Myocyte (in vitro differentiated cells): ENCODE measurements at places on chromosomes 3 and 15. TPM values are rescaled to one million over a fixed set of nuclear protein-coding genes. Genes with fewer than 3 reads are reported as not detected.

DNA sequence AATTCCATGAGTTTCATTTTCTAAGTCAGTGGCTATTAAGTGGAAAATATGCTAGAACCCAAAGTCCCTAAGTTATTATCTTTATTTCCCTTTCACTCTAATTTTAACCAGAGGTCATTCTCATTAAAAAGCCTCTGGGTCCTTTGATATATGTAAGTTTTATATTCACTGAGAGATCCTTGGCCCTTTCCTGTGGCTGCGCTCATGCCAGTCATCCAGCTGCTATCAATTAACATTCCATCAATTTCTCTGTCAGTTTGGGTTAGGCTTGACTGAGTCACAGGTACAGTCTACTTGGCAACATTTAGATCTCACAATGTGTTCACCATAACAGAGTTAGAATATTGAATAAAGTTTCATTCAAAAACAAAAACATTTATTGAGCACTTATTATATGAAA lies 58.0 kb upstream of the FBN1 start:
- DNase-seq: no peak

- DNase-seq: no peak
Measured at GRCh38 chr3:157300981-157301663, 135.5 kb upstream of the PTX3 start.

XYLB gene
- 1.5 and 1.9 TPM in 2 replicates for total RNA-seq

DNA sequence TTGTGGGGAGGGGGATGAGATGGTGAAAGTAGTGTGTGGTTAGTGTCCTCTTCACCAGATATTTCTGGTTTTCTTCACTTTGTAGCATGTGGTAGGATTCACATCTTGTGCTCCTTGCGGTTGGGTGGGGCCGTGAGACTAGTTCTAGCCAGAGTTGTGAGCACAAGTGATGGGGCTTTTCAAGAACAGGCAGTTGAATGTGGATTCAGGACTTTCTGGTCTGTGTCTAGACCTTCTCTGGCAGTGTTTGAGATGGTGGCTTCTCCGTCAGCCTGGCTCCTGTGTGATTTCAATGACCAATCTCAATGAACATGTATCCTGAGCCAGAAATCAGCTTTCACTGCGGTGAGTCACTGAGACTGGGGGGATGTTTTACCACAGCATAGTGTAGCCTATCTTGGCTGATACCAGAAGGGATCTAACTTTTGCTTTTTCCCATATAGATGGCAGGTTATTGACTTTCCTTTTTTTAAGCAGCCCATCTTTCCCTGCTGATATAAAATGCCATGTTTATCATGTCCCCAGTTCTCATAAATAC lies 82.6 kb downstream of the RPLP1 start:
- DNase-seq: peak; percentile 66

IQCF5 gene
- total RNA-seq: not detected in 2 replicates

- peak; percentile 71 for DNase-seq
Measured at GRCh38 chr3:143970773-143971358, 757 bp upstream of the DIPK2A start.

DNA sequence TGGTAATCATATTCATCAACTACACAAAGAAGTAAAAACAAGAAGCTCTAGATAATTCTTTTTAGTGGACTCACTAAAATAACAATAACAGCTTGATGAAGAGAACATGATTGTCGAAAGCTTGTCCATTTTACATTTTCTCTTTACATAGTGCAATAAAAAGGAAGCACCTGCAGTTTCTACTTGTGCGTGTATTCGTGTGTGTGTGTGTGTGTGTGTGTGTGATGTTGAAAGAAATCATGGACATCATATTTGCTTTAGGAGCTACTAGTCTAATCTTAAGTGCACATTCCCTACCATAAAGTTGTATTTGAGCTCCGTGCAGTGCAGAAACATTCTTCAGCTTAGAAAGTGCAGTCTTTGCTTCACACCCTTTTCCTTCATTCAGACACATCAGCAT lies 288.8 kb downstream of the ZBTB20 start:
- DNase-seq: no peak

- DNase-seq: no peak
Measured at GRCh38 chr3:131151-131888, 65.2 kb upstream of the CHL1 start.

- peak; percentile 46 for DNase-seq
Measured at GRCh38 chr15:84981711-84982300, at the start of gene PDE8A. TSS of gene PDE8A (plus strand) at chr15:84981856. CDS start at chr15:84982163, 307 bp downstream.
